SJCRH30 (cell line): ENCODE measurements at places on chromosomes 3 and 15.
A peak's percentile ranks its signal among the peaks of the same experiment; 100 is the strongest.

DNA sequence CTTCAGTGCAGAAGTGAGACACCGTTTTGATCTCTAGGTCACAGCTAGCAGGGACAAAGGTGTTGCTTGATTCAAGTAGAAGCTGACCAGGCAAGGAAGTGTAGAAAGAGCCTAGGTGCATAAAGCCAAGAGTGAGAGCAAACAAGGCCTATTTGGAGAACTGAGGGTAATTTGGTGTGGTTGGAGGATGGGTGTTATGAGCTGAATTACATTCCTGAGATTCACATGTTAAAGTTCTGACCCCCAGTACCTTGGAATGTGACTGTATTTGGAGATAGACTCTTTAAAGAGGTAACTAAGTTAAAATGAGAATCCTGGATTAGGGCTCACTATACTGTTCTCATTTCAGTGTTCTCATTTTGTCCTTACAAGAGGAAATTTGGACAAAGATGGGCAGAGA lies 191.3 kb downstream of the ZMAT3 start:
- no peak for DNase-seq

GRCh38 chr3:158140396-158140795 lies 30.5 kb downstream of the RSRC1 start:
- no peak for DNase-seq

GRCh38 chr3:37024092-37024491 lies 30.8 kb downstream of the MLH1 start:
- DNase-seq, result no peak

DNA sequence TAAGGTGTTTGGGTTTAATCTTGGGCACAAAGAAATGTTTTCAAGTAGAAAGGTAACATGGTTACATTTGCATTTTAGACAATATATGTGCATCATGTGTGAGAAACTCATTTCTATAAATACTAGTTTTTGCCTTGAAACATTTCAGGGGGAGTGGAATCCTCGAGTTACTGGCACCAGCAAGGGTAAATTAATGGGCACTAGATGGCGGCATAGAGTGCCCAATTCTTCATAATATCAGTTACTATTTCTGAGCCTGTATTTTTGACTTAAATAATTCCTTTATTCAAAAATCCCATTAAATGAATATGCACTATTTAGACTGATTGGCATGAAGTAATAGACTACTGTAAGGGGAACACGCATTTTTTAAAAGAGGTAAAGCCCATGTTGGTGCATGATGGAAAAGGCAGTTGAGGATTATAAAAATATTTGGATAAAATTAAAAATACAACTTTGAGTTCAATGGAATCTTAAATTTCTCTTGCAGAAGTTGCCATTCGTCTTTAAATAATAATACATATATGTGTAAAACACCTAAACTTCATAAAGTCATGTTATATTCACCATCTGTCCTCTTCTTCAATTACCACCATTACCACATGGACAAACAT lies 106.3 kb downstream of the ZBTB20 start:
- peak; percentile 24 for DNase-seq

GRCh38 chr3:150635076-150635475 lies 32.0 kb downstream of the SELENOT start:
- DNase-seq, result no peak

- no peak for DNase-seq
Measured at GRCh38 chr15:40891138-40891537, 3.1 kb upstream of the VPS18 start.

GRCh38 chr15:93235926-93236780 lies 147.1 kb upstream of the RGMA start:
- no peak for DNase-seq
